ENCODE measurements at places on chromosomes 2 and 18. TPM values are rescaled to one million over a fixed set of nuclear protein-coding genes. Genes with fewer than 3 reads are reported as not detected.

Gene SDC1
- 74.3 TPM for total RNA-seq

Gene MRPL44
- 32.6 TPM for total RNA-seq

GRCh38 chr18:59900222-59901128 lies 679 bp downstream of the PMAIP1 start:
- peak; percentile 75 for DNase-seq

DNA sequence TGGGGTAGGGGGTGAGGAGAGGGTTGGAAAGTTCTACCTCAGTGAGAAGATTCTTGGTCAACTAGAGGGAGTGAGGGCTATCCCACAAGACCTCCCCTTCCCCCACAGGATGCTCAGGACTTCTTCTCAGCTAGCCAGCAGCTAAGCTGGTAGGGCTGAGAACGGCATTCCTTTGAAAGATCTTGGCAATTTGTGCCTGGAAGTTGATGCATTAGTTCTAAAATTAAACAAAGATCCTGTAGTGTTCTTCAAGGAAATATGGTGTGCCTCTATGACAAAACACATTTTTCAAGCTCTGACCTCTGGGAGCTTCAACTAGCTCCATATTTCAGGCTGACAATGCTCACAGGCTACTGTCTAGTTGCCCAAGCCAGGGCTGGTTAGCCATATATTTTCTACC lies 2.3 kb downstream of the LYPD1 start:
- peak; percentile 52 for DNase-seq

- no peak for DNase-seq
Measured at GRCh38 chr2:59425247-59425646, 1128.2 kb downstream of the BCL11A start.

GRCh38 chr2:107132070-107132469 lies 246.1 kb upstream of the ST6GAL2 start:
- no peak for DNase-seq

All from astrocyte (in vitro differentiated cells and primary cell).